ENCODE measurements at places on chromosomes 2 and 18. TPM values are rescaled to one million over a fixed set of nuclear protein-coding genes. Genes with fewer than 3 reads are reported as not detected.

The KCNE4 gene
- 133 TPM for total RNA-seq

The RNF152 gene
- 19.3 TPM for total RNA-seq

The OR6B2 gene
- total RNA-seq = 1.7 TPM

The PTPRM gene
- total RNA-seq = 49.1 TPM

The IL1R2 gene
- total RNA-seq = 3.6 TPM

GRCh38 chr2:44793322-44793870 is 148.1 kb upstream of the SIX3 start:
- DNase-seq = no peak

GRCh38 chr18:22355598-22355997 is 62.1 kb downstream of the CTAGE1 start:
- peak; percentile 47 for DNase-seq

DNA sequence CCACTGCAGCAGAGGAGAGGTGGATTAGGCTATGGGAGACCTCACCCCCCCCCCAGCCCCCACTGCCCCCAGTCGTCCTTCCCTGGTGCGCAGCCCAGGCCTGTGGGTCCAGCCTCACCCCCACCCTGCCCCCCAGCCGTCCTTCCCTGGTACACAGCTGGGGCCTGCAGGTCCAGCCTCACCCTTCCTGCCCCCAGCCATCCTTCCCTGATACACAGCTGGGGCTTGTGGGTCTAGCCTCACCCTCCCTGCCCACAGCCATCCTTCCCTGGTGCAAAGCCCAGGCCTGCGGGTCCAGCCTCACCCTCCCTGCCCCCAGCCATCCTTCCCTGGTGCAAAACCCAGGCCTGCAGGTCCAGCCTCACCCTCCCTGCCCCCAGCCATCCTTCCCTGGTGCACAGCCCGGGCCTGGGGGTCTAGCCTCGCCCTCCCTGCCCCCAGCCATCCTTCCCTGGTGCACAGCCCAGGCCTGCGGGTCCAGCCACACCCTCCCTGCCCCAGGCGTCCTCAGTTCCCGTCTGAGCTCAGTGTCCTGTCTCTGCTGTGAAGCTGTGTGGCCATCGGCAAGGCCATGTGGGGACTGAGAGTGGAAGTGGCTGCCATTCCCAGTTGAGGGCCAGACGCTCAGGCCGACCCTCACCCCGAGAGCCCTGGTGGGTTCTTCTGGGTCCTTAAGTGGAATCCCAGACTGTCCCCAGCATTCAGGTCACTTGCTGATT is 86.8 kb upstream of the SNTG2 start:
- DNase-seq = no peak

DNA sequence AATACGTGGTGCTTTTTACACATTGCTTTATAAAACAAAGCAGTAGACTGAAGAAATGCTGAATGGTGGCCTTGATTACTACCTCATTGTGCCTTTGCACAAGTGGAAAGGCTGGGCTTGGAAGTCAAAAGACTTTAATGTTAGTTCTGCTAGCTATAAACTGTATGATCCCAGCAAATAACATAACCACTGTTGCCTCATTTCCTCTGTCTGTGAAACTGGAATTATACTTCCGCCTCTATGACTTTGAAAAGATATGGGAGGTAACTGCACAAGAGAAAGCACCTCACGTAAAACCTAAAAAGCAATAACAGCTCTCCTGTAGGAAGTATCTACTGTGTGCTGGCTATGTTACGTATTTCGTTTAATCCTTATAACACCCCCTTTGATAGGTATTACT is 43.4 kb upstream of the DSC1 start:
- DNase-seq = no peak

- DNase-seq = no peak
Observed at GRCh38 chr2:176902454-176902853, 310.1 kb upstream of the HNRNPA3 start.

GRCh38 chr18:24103320-24104021 is 35.4 kb upstream of the CABYR start:
- peak; percentile 18 for DNase-seq

- no peak for DNase-seq
Observed at GRCh38 chr18:79405019-79405780, 9.5 kb downstream of the NFATC1 start.

DNA sequence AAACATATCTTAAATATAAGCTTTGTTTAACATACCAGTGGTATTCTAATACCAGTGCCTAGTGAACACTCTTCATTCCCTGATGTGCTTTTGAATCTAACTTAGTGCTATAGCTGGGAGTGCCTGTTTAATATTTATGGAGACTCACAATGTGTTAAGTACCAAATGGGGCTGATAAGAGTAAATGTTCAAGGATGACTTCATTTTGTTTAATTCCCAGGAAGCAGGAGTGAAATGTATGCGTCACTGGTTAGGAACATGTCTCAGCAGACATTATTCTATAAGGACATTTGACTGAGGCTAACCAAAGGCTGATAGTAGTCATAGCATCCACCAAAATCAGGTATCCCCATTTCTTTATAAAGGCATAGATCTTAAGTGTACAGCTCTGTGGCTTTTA is 31.7 kb upstream of the LINC00305 start:
- DNase-seq = no peak

DNA sequence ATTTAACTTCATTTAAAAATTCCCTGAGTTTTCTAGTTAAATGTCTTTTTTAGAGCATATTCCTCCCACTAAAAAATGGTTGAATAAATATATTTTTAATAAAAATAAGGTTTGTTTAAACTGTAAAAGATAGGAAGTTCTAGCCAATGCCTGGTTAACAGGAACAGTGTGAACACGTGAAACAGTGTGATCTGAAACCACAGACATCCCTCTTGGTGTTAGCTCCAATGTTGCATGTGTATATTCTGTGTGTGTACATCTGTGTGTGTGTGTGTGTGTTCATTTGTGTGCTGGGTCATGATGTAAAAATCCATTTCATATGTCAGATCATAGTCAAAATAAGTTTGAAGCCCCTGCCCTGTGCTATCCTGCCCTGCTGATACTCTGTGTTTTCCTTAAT is 6.1 kb upstream of the SOX11 start:
- no peak for DNase-seq

- DNase-seq = no peak
Observed at GRCh38 chr18:47587587-47587986, 336.1 kb upstream of the SKOR2 start.

GRCh38 chr2:18915227-18915626 is 325.9 kb upstream of the NT5C1B start:
- DNase-seq = no peak

DNA sequence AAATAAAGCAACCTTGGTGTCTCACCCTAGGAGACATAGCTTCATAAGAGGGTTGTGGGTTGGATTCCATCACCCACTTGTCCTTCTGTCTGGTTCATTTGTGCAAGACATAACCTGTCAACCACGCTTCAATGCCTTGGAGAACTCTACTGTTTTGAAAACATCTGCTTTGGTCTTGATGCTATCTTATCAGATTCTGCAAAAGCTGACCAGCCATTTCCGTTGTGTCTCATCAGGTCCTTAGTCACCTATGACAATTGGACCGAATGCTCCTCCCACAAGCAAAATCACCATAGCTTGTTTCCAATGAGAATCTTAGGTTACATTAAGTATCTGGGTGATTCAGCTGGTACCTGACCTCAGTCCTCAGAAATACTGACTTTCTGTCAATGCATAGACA is 35.4 kb downstream of the STAT4 start:
- DNase-seq = no peak

Data from umbilical cord (tissue), 2 donors.